ENCODE measurements at places on chromosomes 2 and 18.

DNA sequence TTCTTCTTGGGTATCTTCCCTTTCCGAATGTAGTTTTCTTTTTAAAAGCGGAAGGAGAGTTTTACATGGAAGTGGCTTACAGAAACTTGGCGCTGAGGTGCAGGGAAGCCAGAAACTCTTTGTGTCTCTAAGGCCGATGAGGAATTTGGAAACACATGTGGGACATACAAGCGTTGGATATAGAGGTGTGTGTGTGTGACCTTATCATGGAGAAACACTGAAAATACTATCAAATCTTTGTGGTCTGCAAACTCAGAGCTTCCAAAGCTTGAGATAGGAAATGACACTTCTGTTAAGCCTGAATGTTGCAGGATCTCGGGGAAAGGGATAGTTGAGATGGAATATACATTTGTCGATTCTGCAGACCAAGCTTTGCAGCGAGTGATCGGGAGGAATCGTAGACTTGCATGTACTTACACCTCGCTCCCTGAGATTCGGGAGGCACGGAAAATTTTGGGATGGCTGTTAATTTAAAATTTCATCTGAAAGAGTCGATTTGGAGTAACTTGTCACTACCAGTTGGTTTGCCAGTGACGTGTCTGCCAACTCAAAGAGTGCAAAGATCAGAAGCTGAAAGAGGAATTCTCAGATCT lies 1.0 kb downstream of the NAB1 start:
- DNase-seq: no peak

GRCh38 chr2:235595422-235596010 lies 101.7 kb downstream of the AGAP1 start:
- DNase-seq: no peak

GRCh38 chr2:218648088-218648786 lies 11.2 kb downstream of the ZNF142 start:
- DNase-seq: peak; percentile 23

DNA sequence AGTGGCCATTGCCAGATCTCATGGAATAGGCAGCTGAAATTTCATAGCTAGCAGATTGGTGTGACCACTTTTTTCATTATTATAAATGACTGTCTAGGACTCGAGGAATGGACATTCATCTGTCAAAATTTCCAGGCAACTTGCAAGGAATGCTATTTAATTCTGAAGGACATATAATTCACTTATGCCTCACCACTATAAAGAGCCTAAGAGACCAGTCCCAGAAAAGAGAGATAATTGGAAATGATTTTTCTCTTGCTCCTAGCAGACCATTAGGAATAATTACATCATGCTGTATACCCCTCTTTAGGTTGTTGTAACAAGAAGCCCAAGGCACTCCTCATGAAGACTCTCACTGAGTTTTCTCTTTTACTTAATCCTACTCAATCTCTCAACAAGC lies 557.4 kb upstream of the RAB6C start:
- DNase-seq: no peak

DNA sequence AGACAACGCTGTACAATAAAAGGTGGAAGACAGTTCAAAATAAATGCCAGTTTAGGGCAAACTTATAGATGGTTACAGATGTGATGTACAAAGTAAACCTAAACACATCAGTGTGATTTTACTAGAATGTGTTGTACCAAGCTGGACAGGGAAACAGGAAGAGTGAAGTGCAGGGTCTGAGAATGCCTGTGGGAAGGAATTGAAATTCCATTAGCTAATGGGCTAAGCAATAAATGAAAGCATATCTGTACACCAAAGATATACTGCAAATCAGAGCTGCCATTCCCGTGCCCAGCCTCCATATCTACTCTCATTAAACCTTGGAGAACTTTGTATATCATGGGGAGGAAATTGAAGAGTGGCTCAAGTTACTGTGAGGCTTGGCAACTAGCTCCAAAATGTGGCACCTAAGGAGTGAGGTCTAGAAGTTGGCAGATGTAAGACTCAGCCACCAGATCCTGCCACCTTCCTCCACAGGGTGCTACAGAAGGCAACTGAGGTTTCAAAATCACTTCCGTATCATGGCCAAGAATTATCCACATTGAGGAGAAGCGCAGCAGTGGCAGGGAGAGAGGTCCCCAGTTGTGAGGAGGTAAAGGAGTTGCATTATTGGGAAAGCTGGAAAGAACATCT lies 277.8 kb downstream of the TCF4 start:
- no peak for DNase-seq

DNA sequence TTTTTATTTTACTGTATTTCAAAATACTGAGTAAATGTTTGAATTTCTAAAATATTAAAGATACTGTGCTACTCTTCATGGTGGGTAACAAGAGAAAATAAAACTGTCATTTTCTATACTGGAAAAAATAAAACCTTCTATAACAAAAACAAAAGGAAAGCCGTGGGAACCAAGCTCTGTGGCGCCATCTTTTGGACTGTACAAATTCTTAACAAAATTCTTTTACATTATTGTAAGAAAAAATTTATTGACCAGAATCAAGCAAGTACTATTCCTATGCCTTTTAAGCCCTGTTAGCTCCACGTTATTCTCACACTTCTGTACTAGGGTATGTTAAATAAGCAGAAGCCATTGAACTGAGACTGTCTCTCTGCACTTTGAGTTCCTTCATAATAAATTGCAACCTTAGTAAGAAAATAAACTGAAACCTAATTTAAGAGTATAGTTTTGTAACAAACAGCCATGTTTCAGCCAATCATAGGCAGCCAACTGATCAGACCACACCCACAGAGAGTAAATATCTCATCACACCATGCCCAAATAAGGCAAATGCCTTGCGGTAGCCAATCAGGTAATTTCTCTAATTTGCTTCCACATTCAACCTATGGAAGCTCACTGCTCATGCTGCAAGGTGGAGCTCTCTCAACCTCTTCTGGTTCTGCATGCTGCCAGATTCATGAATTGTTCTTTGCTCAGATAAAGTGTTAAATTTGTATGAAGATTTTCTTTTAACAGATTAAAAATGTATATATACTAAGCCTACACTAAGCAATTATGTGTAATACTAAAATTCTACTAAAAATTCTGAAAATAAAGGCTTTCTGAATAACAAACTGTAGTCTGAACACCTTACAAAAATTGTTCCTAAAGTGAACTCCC lies 42.2 kb downstream of the HIBCH start:
- DNase-seq: no peak

- no peak for DNase-seq
These were observed 52.3 kb downstream of the HIBCH start for GRCh38 chr2:190267302-190267701.

GRCh38 chr2:148607566-148607965 lies 37.0 kb upstream of the EPC2 start:
- no peak for DNase-seq

DNA sequence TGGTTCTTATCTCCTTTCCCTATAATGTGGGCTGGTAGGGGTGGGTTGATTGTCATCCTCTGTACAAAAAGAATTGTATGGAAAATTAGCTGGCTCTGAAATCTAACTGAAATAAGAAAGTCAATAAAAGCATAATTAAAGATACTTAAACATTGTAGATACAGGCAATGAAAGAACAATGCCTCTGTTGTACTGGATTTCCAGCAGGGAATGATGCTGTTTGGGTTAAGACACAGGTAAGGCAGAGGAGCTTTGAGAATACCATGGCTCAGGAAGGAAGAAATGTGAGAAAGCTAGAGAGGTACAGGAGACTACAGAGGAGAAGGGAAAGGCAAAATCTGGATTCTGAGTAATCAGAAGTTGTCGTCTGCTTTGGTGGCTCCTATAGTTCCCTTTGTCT lies 10.1 kb downstream of the DTNA start:
- DNase-seq: no peak

- no peak for DNase-seq
These were observed 17.7 kb upstream of the CIB4 start for GRCh38 chr2:26658691-26659346.

- DNase-seq: no peak
These were observed 15.9 kb downstream of the VWA3B start for GRCh38 chr2:98102878-98103277.

DNA sequence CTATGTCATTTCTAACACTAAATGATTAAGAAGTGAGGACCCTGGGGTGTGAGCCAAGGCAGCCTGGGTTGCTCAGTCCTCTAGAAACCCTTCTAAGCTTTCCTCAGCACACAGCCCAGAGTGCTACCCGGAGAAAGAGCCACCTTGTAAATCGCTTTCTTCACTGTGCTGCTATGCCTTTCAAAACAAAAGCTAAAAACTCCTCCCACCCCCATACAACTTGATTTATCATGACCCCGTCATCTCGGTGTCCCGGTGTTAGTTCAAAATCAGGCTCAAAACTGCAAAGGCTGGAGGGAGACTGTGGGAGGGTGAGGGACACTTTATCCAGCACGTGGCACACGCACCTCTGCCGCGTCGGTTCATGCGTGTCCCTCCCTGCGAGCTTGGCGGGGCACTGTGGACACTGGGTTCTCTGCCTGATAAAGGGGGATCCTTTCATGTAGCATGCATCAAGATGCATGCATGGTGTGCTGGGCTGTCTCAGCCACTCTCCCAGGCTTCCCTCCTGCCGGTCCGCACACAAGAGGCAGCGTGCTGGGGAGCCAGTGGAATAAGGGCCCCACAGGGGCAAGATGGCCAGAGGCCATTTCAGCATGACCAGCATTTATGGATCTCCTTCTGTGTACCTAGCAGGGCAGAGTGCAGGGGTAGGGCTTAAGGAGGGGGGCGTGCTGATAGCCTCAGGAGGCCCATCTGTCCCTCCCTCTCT lies 170.4 kb downstream of the SMAD7 start:
- DNase-seq: no peak

GRCh38 chr18:51716277-51716676 lies 518.8 kb upstream of the MEX3C start:
- no peak for DNase-seq

- peak; percentile 71 for DNase-seq
These were observed 25.4 kb upstream of the SLC66A3 start for GRCh38 chr2:11129598-11130449.

- no peak for DNase-seq
These were observed 798.9 kb upstream of the SALL3 start for GRCh38 chr18:78180741-78181140.

DNA sequence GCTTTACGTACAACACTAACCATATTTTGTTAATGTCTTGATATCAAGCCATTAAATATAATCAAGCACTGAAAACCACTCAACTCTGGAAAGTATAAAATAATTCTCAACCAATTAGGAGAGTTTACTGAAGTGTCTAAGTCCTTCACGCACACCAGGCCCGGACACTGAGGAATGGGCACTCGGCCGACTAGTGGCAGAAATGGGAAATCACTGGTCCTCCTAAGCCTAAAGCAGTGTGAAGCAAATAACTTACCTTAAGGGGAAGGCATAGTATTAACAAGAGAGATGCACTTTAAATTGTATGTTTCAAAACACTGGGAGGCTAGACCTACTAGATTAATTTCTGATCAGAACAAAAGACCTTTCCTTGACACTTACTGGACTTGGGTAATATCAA lies 45.7 kb downstream of the FAM210A start:
- DNase-seq: no peak

GRCh38 chr2:9737053-9737875 lies 106.0 kb upstream of the TAF1B start:
- no peak for DNase-seq

DNA sequence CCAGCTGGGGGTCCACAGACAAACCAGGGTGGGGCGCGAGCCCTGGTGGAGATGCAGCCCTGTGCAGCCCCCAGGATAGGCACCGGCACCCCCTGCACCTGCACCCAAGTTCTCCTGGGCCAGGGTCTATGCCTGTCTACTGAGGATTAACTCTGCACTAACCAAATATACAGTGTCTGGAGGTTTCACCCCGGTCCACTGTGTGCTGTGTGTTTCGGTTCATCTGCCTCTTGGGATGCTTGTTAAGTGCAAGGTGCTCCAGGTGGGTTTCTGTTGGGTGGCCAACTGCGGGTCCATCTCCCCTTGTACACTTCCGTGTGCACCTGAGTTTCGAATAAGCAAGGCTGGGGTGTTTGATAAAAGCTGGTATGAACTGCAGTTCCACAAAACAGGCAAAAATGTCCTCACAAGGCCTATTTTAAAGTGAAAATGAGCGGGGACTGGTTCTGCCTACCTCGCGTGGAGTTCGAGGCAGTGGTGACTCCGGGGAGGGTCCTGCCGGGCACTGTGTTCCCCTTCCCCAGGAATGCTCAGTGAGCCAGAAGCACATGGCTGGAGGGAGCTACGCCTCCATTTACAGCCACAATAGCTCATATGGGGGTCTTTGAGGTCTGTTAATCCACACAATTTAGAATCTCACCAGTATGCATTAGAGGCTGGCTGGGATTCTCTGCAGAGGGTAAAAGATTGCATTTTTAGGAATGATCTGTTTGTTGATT lies 70.7 kb downstream of the EDAR start:
- DNase-seq: no peak

DNA sequence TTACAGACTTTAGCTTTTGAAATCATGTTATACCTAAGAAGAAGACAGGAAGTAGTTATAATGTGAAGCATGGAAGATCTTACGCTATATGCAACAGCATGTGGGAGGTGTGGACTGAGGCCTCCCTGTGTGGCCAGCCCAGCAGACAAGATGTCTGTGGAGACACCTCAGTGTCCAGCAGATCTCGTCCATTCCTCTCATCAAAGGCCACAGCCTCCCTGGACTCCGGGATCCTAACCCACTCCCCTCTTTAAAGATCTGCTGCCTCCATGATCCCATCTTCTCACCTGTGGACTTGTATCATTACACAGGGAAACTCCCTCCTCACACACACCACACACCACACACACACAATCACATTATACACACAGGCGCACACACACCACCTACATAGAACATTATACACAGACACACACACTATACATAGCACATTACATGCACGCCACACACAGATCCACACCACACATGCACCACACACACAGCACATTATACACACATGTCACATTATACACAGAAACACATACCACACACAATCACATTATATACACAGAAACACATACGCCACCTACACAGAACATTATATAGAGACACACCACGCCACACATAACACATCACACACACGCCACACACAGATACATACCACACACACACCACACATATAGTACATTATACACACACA lies 89.5 kb downstream of the PXDN start:
- no peak for DNase-seq

- no peak for DNase-seq
These were observed 114.7 kb downstream of the SH3RF3 start for GRCh38 chr2:109243526-109244303.

- DNase-seq: no peak
These were observed 59.1 kb upstream of the RTN4 start for GRCh38 chr2:55109219-55109891.

DNA sequence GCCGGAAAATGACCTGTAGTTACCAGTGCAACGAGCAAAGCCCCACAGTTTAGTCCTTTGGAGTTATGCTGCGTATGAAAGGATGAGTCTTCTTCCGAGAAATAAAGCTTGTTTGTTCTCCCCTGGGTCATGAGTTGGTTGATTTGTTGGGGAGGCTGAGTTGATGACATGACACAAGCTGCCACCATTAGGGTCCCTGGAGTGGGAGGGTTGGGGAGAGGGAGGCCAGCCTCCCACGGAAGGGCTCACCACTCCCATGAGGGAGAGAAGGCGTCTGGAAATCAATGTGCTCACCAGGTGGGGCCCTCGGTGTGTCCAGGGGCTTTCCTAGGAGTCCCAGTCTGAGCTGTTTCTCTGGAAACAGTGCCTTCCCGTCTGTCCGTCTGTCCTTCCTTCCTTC lies 7.4 kb upstream of the DGKD start:
- no peak for DNase-seq

GRCh38 chr2:1350111-1350510 lies 63.2 kb upstream of the TPO start:
- no peak for DNase-seq

- no peak for DNase-seq
These were observed 10.6 kb downstream of the LRP2 start for GRCh38 chr2:169351725-169352124.

Data from effector memory CD4-positive, alpha-beta T cell (primary cell).